CD4-positive, alpha-beta memory T cell (primary cell): ENCODE measurements at places on chromosomes 11 and 22. TPM values are rescaled to one million over a fixed set of nuclear protein-coding genes. Genes with fewer than 3 reads are reported as not detected.

DNA sequence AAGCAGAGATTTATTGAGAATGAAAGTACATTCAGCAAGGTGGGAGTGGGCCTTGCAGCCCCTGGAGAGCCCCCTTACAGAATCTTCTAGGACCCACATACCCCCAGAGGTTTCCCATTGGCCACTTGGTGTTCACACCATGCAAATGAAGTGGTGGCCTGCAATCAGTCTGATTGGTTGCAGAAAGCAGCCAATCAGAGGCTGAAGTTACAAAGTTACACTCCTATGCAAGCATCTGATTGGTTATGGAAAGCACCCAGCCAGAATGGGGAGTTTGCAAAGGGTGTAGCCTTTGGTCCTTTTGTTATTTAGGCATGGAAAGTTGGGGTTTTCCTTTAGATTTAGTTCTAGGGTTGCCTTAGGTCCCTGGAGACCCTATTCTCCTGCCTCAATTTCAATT, 34.9 kb downstream of the UVRAG start:
- no peak for DNase-seq

- no peak for DNase-seq
Measured at GRCh38 chr11:16987205-16987568, 27.0 kb downstream of the PLEKHA7 start.

The USP35 gene
- 14.3 TPM for total RNA-seq

- DNase-seq: no peak
Measured at GRCh38 chr11:122036018-122036417, 80.0 kb downstream of the BLID start.

The TNNT3 gene
- total RNA-seq: 9.3 TPM

The CYB5R2 gene
- not detected for total RNA-seq

The MICALL1 gene
- 30.7 TPM for total RNA-seq

The NXPE1 gene
- total RNA-seq: not detected

GRCh38 chr11:94417386-94417987, 16.3 kb upstream of the GPR83 start:
- no peak for DNase-seq

- no peak for DNase-seq
Measured at GRCh38 chr11:61270354-61271076, 24.6 kb downstream of the VWCE start.

DNA sequence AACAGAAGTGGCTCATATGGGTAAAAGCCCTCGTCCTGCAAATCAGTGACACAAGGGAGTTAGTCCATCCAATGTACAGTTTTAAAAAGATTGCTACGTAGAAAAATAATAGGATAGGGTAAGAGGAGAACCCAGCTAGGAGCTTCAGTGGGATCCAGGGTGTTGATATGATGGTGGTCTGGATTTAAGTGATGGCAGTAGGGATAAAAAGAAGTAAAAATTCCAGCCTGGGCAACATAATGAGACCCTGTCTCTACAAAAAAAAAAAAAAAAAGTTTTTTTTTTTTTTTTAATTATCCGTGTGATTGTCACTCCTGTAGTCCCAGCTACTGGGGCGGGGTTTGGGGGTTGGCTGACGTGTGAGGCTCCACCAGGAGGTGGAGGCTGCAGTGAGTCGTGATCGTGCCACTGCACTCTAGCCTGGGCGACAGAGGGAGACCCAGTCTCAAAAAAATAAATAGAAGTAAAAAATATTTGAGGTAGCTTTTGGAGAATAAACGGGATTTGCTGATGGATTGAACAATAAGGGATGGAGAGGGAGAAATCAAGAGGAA, 7.0 kb upstream of the L3MBTL2 start:
- DNase-seq: peak; percentile 35

GRCh38 chr11:89498845-89499448, 7.8 kb upstream of the NOX4 start:
- no peak for DNase-seq

DNA sequence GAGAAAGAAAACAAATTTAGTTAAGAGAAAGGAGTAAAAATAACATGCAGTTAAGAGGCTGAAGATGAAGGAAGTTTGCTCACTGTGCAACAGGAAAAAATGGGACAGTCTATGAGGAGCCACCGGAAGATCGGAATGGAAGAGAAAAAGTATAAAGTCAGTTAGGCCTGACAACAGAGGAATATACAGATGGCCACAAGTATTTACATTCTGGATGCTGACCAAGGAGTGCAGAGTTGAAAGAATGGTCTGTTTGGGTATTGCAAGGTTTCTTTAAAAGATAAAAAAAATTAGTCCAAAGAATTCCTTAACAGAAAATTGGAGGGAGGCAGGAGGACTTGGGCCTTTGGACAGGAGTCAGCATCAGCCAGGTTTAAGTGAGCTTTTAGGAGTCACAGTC, 37.5 kb downstream of the RBFOX2 start:
- DNase-seq: no peak

The XKR3 gene
- total RNA-seq: not detected

The SCGB1C1 gene
- total RNA-seq: not detected

The CARNS1 gene
- total RNA-seq: 3.3 TPM

DNA sequence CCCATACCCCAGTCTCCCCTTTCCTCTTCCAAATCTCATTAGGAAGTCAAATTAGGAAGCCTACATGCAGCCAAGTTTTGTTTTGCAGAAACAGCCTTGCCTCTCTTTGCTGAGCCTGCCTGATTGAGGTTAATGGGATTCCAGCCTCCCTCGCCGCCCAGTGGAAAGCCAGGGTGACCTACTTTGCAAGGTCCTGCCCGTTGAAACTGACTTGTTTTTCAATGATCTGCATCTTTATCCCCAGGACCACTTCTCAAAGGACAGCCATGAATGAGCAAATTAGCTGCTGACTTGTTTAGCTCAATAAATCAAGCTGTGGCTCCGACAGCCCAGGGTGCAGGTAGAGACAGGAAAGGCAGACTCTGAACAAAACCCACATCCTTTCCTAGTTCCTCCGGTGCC, 110.4 kb downstream of the RRAS2 start:
- no peak for DNase-seq

DNA sequence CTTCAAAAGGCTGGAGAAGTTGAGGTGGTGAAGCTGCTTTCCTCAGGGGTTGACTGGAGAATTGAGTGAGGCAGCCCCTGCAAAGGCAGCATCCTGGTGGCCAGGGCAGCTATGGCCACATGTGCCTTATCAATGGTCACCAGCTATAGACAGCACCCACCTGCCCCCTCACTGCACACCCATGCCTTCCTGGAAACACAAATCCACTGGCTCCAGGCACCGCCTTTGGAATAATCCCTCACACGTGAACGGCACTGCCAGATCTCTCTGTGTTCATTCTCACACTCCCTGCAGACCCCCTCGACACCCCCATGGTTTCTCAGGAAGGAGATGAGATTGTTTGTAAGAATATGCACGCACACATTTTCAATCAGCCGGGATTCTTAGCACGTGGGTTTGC, 1297.8 kb downstream of the TBC1D22A start:
- DNase-seq: no peak

DNA sequence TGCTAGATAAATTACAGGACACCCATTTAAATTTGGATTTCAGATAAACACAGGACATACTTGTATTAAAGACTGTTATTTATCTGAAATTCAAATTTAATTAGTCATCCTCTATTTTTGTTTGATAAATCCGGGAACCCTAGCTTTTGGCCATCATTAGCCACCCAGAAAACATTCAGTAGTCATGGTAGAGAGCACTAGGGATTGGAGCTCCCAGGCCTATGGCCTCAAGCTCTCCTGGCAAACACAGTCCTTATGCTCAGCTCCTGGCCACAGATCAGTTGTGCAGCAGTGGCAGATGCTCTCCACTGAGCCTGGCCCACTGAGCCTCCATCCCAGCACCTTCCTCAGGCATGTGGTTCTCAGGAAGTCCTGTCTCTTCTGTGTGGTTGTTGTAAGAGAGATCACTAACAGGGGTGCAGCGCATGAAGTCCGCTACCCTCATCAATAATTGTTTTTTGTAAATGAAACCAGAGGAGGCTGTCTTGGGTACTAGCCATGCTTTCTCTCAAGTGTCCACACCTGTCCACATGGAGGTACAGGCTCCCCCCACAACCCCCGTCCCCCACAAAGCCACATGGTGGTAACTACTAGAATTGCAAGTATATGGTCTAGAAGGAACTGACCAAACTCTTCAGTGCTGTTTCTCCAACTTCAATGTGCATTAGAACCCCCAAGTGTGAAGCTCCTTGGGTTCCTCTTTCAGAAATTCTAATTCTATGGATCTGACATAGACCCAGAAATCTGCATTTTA, 1.1 kb upstream of the IRAG1 start:
- DNase-seq: no peak

The KREMEN1 gene
- total RNA-seq: not detected

DNA sequence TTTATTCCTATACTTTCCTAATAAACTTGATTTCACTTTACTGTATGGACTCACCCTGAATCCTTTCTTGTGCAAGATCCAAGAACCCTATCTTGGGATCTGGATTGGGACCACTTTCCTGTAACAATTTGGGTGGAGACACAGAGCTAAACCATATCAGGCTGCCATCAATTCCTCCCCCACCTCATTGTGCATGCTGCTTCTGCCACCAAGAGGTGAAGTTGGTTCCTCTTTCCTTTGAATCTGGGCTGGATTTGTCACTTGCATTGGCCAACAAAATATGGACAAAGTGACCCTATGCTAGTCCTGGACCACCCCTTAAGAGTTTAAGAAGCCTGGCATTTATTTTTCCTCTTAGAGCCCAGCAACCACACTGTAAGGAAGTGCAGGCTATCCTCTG, 39.4 kb upstream of the CEP295 start:
- no peak for DNase-seq

DNA sequence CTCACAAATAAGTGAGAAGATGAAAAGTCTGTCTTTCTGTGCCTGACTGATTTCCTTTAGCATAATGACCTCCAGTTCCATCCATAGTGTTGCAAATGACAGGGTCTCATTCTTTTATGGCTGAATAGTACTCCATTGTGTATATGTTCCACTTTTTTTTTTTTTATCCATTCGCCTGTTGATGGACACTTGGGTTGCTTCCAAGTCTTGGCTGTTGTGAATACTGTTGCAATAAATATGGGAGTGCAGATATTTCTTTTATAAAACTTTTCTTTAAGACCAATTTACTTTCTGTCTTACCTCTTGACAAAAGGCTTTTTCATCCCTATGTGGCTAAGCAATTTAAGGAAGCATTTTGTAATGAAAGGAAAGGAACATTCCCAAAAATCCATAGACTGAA, 104.6 kb downstream of the MUC15 start:
- DNase-seq: no peak

DNA sequence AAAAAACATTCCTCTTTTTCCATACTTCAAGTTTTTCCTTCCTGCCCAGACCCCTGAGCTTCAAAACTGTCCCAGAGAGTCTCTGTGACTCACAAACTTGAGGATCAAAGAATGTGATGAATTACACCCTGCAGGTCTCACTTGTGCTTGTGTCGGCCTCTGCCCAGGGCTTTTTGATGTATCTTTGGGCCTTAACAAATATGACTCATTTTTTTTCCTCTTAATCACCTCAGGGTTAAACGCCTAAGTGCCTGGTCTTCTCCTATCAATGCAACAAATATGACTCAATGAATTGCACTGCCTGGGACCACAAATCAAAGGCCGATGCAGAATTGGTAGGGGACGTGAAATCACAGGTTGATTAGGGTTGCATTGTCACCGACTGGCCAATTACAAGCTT, 267.7 kb downstream of the LARGE1 start:
- DNase-seq: no peak

DNA sequence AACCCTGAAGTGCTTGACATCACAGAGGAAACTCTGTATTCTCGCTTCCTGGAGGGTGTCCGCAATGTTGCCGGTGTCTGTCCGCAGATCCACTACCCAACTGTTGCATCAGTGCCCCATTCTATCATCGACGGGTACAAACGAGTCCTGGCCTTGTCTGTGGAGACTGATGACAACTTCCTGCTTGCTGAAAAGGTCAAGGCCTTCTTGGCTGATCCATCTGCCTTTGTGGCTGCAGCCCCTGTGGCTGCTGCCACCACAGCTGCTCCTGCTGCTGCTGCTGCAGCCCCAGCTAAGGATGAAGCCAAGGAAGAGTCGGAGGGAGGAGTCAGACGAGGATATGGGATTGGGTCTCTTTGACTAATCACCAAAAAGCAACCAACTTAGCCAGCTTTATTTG, 42.9 kb upstream of the DAGLA start:
- DNase-seq: no peak

The ACRV1 gene
- not detected for total RNA-seq

The MPZL3 gene
- total RNA-seq: 29.9 TPM

The TAF6L gene
- total RNA-seq: 26.3 TPM

- no peak for DNase-seq
Measured at GRCh38 chr11:69969890-69970784, 108.0 kb upstream of the ANO1 start.
